Activated T-helper 1 cell treated with Interleukin-2 at 50 U/mL for 16 hours (primary cell): ENCODE measurements at places on chromosomes 4 and X.

GRCh38 chr4:115596265-115597001 lies 483.0 kb upstream of the NDST4 start:
- no peak for DNase-seq

DNA sequence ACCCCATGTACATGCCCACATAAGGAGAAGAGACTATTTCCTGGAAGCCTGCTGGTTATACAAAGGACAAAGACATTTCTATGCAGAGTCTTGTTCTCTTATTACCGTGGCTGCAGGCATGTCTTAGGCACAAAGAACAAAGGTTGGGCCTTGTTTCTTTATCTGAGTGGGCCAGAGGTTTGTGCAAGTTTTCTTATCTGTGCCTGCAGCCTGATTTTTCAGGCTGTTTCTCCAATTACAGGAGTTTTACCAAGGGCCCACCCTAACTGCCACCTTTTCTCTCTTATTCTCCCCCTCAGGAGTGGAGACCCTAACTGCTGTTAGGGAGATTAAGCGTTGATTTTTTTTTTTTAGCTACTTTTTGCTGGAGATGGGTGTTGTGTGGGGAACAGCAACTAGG lies 3.5 kb downstream of the TENT5D start:
- DNase-seq: no peak

GRCh38 chr4:89645482-89645881 lies 191.5 kb downstream of the SNCA start:
- no peak for DNase-seq

DNA sequence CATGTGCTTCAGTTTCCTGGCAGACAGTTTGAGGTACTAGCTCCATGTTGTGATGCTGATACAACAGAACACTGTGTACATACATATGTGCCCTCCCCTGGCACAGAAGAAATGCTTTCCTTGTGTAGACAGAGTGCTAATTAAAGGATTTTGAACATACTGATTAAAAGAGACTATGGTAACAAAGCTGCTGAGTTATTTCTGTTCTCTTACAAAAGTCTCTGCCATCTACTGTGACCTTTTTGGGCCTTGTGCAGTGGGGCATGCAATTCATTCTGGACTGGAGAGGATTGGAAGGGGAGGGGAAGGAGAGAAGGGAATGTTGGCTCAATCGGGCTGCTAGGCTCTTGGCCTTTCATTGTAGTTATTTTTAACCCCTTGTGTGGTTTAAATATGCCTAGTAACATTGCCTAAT lies 6.0 kb downstream of the PDLIM5 start:
- DNase-seq: no peak

- no peak for DNase-seq
These were observed 356.8 kb upstream of the PCDH10 start for GRCh38 chr4:132792310-132792709.

GRCh38 chr4:108031427-108032083 lies 41.9 kb downstream of the HADH start:
- no peak for DNase-seq

DNA sequence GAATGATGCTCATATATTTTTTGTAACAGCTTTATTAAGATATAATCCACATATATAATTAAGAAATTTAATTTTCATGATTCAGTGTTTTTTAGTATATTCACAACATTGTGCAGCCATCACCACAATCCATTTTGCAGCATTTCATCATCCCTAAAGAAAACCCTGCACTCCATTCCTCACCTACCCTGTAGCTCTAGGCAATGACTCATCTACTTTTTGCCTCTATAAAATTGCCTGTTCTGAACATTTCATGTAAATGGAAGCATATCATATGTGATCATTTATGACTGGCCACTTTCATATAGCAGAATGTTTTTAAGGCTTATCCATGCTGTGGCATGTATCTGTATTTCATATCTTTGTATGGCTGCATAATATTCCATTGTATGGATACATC lies 339.9 kb downstream of the MAPK10 start:
- DNase-seq: no peak

GRCh38 chr4:113888006-113888405 lies 91.4 kb downstream of the ARSJ start:
- no peak for DNase-seq

- DNase-seq: no peak
These were observed 8.1 kb downstream of the SNX25 start for GRCh38 chr4:185217408-185217975.

DNA sequence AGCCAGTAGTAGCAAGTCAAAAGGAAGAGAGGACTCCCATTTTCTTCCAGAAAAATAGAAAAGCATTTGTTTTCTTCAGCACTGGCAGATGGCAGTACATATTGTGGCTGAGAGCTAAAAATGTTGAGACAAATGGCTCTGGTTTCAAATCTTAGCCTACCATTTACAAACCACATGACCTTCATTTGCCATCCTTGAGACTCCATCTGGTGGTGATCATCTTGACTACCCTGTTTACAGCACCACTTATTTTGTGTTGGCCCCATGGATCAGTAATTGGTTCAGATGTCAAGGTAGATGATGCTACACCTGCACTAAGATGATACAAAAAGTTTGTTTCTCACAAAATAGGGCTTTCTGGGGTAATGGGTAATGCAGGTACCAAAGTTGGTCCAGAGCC lies 951.8 kb upstream of the IGFBP7 start:
- DNase-seq: no peak

- DNase-seq: no peak
These were observed 11.9 kb upstream of the HMGB2 start for GRCh38 chr4:173346074-173346473.

- no peak for DNase-seq
These were observed 93.6 kb upstream of the RASGEF1B start for GRCh38 chr4:81565142-81565870.

GRCh38 chrX:134167591-134168203 lies 69.3 kb upstream of the CCDC160 start:
- no peak for DNase-seq

- no peak for DNase-seq
These were observed 43.9 kb downstream of the CYSLTR1 start for GRCh38 chrX:78283511-78283910.

DNA sequence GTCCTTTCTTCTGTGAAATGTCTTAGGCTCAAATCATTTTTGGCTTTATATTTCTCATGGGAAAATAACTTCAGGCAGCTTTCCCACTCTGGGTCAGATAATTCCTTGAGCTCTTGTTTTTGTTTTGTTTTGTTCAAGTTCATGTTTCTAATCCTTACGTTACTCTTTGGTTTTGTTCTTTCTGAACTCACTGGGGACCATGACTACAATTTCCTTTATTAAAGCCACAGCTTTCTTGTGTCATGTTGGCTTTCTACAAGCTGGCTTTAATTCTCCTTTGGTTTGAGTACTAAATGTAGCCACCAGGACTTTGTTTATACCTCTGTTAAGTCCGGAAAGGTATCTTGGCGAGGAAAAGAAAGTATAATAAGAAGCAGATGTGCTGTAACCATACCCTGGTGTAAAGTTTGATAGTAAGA lies 30.8 kb upstream of the ANXA3 start:
- DNase-seq: no peak

GRCh38 chr4:26140150-26140898 lies 180.5 kb upstream of the RBPJ start:
- DNase-seq: no peak

DNA sequence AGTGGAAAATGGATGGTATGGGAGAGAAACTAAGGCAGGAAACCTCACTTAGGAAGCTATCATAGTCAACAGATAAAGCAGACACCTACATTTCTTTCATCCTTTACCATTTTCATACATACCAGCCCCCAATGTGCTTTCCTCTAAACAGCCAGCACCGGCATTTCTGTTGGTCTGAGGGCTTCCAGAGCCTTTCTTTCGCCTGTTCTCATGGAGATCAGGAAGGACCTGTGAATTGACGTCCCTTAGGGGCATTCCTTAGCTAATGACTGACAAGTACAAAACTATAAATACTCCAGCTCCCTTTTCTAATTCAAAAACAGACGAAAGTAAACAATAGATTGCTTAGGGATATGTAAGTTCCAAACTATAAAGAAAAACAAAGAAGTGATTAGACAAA lies 215.5 kb upstream of the CNKSR2 start:
- DNase-seq: no peak

DNA sequence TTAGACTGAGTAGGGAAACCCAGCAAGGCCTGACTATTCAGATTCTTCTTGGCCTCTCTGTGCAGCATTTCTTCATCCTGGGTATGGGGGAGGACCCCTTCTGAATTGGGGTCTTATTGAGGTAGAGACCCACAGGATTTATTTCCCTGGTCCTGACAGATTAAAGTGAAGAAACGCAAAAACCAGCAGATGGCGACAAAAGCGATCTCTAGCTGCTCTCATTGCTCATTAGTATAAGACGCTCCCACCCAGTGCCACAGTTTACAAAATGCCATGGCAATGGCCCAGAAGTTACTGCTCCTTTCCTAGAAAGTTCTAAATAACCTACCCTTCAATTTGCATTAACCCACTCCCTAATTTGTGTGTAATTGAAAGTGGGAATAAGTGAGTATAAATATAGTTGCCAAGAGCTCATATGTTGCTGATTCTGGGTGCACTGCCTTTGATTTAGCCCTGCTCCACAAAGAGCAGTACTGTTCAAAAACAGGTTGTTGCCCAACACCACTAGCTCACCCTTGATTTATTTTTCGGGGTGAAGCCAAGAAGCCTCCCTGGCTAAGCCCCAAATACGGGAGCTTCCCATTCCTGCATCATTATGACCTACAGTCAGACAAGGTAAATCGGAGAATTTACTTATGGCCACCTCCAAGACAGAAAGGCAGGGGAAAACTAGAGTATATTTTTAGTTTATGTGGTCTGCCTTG lies 3.7 kb upstream of the BEX4 start:
- no peak for DNase-seq

DNA sequence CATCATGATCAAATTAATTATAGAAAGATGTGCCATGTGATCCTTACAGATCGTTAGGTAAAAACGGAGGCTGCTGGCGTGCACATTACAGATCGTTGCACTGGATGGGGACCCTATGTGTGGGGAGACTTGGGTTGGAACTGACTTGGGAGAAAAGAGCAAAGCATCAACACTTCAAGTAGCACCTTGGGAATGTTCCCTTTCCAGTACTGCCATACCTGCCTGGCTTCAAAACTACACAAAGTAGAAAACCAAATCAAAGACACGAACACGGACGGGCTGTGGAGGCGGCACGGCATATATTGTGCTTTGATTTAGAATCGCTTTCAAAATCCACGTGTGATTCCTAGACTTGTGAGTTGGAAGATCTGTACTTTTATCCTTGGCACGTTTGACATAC lies 898 bp downstream of the CMC4 start:
- DNase-seq: no peak

DNA sequence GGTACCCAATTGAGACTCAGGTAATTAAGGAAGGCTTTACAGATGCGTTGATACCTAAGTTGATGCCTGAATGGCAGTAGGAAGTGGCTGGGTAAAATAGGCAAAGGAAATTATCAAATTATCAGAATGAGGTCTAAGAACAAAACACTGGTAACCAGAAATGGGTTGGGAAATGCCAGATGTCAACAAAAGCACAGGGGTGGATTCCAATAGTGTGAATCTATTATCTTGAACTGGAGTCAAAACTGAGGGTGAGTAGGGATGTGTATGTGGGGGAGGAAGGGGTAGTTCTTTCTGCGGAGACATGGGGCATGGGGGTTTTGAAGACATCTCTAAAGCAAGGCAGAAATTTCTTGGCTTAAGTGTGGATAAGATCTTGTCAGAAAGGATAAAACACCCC lies 16.0 kb upstream of the SEPTIN6 start:
- DNase-seq: no peak

- DNase-seq: no peak
These were observed 64.5 kb downstream of the IQCM start for GRCh38 chr4:149751174-149751573.

GRCh38 chrX:2383735-2384134 lies 117.0 kb downstream of the DHRSX start:
- no peak for DNase-seq

- no peak for DNase-seq
These were observed 703.0 kb downstream of the ARAP2 start for GRCh38 chr4:35541146-35541887.

GRCh38 chr4:161187569-161187968 lies 976.2 kb downstream of the FSTL5 start:
- no peak for DNase-seq

GRCh38 chr4:35364321-35364870 lies 879.9 kb downstream of the ARAP2 start:
- DNase-seq: no peak

DNA sequence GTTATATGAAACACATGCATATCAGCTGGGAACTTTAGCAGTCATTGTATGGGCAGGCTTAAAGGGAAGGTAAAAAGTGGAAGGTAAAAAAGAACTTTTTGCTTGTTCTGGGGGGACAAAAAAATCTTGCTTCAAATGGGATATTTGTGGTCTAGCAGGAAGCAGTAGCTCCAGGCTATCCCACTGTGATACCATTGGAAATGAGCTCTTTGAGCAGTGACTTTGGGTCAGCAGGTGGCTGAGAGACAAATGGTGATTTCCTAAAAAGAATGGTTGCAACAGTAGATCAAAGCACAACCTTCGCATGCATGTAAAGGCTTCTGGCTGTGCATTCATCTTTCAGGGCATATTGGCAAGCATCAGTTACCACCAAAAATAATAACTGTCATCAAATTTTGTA lies 106.2 kb downstream of the RS1 start:
- no peak for DNase-seq

- DNase-seq: no peak
These were observed 145.2 kb downstream of the CORIN start for GRCh38 chr4:47692691-47693090.

GRCh38 chrX:107753187-107753586 lies 22.4 kb downstream of the TSC22D3 start:
- no peak for DNase-seq

- no peak for DNase-seq
These were observed 147.9 kb downstream of the FBXO8 start for GRCh38 chr4:174135530-174135929.

GRCh38 chr4:78517050-78517652 lies 34.4 kb upstream of the ANXA3 start:
- DNase-seq: no peak

GRCh38 chr4:125928652-125929051 lies 613.9 kb downstream of the FAT4 start:
- no peak for DNase-seq

GRCh38 chr4:68347845-68348244 lies 2.0 kb downstream of the YTHDC1 start:
- no peak for DNase-seq

DNA sequence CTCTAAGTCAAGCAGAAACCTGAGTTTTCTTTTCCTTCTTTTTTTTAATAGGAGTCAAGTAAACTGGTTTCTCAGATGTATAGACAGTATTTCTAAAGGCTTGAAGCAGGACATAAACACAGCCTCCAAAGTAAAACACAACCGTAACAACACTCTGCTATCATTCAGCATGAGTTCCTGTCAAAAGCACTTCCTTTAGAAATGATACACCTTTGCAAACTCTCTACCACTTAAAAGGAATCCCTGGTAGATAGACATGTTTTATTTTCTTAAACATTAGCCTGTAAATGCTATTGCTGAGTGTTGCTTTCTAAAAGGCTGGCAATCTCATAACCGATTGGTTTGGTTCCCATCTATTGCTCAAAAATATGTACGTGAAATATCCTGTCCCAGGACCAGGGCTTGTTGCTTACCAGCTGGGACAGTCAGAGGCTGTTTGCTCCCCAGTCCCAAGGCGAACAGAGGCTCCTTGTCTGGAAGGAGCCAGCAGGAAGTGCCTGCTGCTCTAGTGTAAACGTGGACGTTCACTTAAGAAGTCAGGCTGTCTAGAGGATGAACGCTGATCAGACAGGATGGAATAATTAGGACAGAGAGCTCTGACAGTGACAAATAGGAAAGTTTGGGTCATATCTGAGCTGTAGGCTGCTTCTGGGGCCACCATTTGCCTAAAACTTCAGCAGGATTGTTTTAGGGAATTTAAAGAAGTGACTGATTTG lies 173.9 kb upstream of the KLF3 start:
- no peak for DNase-seq

GRCh38 chr4:94350095-94350494 lies 7.5 kb upstream of the HPGDS start:
- no peak for DNase-seq
